ENCODE measurements at places on chromosomes 12 and 14.

- DNase-seq = no peak
Measured at GRCh38 chr12:28223025-28223554, 32.8 kb downstream of the CCDC91 start.

DNA sequence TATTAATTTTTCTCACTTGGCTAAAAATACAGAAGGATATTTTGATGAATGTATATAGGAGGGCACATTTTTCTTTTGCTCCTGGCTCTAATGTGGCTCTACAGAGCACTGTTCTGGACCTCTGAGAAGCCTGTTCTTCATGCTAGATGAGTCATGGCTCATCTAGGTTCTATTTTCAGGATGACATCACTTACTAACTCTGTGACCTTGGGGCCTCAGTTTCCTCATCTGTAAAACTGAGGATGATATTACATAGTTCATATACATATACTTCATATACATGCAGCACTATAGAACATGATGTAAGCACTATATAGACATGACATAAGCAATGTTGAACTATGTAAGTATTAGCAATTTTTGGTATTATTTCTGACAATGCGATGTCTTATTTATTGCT is 35.8 kb downstream of the SOCS2 start:
- no peak for DNase-seq

- DNase-seq = peak; percentile 1
Measured at GRCh38 chr12:118645219-118645618, 268.9 kb downstream of the SUDS3 start.

DNA sequence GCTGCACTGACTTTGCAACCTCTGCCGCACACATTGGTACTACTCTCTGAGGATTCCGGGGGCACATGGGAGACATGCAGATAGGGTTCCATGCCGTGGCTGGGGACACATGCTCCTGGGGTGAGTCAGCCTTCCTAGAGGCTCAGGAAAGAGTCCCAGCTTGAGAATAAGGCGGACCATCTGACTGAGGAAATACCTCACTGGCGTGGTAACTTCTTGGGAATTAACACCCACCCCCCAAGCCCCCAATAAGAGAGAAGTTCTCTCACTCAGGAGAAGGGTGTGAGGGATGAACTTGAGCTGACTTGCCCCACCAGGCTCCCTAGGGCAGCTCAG is 23.2 kb downstream of the PLXNC1 start:
- peak; percentile 83 for DNase-seq

DNA sequence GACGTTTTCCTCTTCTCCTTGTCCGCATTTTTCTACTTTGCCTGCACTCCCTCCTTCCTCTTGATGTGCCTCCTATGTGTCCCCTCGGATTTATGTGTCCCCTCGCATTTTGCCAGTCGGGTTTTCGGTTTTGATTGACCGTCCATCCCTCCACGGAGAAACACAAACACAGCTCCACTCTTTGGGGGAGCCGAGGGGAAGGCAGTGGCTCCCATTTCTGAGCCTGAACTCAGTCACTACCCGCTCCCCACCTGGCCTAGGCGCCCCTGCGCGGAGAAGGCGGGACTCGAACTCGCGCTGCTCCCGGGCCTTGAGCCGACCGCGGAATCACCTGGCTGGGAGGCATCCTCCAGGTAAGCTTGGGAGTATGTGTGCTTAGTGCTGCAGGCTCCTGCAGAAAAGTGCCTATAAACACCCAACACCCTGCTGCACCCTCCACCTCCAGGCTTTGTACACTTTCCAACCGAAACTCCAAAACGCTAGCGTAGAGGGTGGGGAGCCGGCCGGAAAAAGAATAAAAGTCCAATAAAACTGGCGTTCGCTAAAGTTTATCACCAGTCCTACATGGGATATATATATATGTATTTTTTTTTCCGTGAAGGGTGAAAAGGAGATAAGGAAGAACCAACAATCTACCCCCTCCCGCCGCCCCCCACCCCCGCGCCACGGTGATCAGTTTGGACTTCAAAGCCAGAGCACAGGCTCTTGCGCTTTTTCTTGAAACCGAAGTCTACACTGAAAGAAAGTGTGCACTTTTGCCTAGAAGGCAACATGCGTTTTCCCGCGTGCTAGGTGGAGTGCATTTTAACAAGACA is 3.3 kb upstream of the CCND2 start:
- DNase-seq = no peak

- DNase-seq = no peak
Measured at GRCh38 chr14:76951166-76951565, 77.3 kb downstream of the IRF2BPL start.

- DNase-seq = no peak
Measured at GRCh38 chr14:43005807-43006206, 1399.1 kb downstream of the LRFN5 start.

DNA sequence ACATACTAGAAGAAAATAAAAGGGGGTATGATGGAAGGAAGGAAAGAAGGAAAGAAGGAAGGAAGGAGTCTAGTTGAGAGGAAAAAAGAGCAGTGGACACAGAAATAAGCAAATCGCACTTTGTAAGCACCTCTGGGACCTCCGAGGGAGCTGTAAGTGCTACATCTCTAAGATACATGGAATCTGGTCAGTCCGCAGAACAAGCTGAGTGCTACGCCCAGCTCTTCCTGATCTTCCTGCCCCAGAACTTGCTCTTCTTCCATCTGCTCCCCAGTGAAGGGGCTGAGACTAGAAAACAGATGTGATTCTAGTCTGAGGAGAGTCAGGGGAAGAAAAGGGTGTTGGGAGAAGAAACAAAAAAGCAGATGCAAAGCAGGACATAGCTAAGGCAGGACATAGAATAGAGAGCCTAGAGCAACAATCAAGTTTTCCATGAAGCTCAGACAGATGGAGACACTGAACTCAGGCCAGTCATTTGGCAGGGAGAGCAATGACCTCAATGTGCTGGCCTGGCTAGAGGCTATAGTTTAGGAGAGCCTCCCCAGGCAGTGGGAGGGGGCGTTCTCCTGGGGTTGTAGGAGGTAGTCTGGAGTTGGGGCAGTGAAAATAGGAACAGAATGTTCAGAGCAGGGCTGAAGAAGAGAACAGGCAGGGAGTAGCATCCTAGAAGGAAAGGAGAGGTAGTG is 1.7 kb upstream of the MFAP5 start:
- no peak for DNase-seq

GRCh38 chr12:46446645-46447044 is 74.1 kb upstream of the SLC38A2 start:
- no peak for DNase-seq

- no peak for DNase-seq
Measured at GRCh38 chr12:131218026-131218922, 264.6 kb downstream of the ADGRD1 start.

DNA sequence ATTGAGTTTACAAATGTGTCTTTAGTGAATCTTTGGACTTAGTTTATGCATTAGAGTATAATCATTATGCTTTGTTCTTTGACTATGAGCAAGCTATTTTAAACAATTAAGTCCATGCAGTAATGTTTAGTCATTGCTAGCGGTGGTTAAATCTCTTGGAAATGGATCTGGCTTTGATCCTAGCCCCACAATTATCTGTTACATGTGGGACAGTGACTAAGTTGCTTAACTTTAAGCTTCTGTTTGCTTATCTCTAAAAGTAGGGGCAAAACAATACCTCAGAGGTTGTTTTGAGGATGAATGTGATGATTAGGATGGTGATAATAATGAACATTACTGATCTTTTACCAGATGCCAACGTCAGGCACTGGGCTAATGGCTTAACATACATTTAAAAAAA is 124.2 kb downstream of the NPAS3 start:
- DNase-seq = no peak

- peak; percentile 88 for DNase-seq
Measured at GRCh38 chr12:116864371-116865160, 16.7 kb downstream of the HRK start.

GRCh38 chr12:57845478-57846284 is 848 bp downstream of the CTDSP2 start:
- peak; percentile 54 for DNase-seq

- peak; percentile 22 for DNase-seq
Measured at GRCh38 chr14:32075672-32076277, 1.3 kb upstream of the ARHGAP5 start.

GRCh38 chr12:70936203-70936813 is 15.8 kb upstream of the PTPRR start:
- DNase-seq = no peak

- no peak for DNase-seq
Measured at GRCh38 chr12:2231011-2231595, 178.3 kb downstream of the CACNA1C start.

GRCh38 chr14:64580467-64580866 is 30.7 kb downstream of the PPP1R36 start:
- no peak for DNase-seq

DNA sequence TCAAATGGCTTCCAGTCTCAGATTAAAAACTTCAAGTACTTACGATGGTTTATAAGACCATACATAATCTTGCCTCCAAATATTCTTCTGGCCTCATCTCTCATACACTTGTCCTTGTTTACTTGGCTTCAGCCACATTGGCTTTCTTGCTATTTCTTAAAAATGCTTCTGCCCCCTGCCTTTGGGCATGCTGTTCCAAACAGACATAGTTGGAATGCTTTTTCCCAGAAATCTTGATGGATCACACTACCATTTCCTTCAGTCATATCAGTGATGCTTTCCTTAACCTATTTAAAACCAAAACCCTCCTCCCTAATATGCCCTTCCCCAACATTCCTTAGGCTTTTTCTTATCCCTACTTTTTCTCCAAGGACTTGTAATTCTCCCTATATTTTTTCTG is 74.4 kb upstream of the PAWR start:
- DNase-seq = no peak

DNA sequence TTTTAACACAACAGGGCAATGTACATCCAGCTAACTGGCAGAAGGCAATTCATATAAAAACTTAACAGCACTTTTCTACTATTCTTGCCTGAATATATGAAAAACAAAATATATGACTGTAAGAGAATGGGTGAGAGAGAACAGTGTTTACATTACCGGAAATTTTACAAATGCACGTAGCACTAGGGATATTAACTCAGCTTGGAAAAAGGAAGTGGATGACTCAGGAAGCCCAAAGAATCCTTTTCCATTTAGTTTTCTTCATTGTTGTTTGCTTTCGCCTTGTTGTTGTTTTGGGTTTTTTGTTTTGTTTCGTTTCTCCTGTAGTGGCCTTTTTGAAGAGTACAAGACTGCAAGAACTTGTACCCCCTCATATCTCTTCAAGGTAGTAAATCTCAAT is 295.5 kb downstream of the EGLN3 start:
- DNase-seq = peak; percentile 29

DNA sequence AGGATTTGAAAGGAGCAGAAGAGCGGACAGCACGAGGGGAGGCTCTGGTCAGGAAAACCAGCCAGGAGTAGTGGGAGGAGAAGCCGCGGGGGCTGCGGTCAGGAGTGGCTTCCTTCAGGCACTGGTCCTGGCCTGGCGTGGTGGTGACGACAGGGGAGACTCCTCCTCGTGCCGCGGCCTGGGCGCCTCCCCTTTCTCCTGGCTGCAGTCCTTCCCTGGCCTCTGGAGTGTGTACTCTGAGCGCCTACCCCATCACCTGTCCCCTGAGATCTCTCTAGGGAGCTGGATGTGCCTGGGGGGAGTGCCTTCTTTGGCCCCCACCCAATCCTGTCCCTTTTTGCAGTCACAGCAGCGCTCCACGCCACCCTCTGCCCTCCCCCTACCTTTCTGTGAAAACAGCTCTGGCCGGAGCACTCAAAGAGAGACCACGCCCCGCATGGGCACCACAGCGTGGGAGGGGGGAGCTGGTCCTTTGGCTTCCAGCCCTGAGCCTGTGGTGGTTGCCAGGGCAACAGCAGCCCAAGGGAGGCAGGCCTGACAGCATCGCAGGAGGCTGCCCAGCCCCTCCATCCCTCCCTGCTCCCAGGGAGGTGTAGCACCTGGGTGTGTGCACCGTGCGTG is 125.9 kb downstream of the CALM1 start:
- no peak for DNase-seq

- no peak for DNase-seq
Measured at GRCh38 chr14:57611555-57612075, 118.0 kb upstream of the CCDC198 start.

- DNase-seq = peak; percentile 79
Measured at GRCh38 chr12:53978477-53979356, 4.0 kb upstream of the HOTAIR start.

DNA sequence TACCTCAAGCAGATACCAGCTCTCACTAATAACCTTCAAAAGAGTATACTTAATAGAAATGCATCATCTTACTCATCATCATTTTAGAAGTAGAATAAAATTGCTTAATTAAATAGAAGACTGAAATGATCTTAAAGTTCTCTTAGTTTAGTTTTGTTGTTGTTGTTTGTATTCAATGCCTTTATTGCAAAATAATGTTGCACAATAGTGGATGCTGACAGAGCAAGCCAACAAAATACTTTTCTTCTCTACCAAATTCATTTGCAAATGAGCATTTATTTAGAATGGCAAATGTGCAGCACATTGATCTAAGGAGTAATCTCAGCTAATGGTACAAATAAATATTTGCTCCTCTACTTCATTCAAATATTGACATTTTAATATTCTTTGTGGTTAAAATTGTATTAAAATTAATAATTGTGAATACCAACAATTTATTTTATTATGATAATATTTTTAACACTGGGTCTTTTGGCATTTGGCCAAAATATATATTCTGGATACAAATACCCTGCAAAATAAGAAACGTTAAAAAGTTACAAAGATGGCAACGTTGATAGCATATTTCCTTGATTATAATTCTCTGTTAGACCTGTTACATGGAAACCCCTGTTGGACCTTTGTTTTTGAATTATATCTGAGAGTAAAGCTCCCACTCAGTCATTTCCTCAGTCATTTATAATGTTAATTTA is 496.1 kb downstream of the RERGL start:
- DNase-seq = no peak

DNA sequence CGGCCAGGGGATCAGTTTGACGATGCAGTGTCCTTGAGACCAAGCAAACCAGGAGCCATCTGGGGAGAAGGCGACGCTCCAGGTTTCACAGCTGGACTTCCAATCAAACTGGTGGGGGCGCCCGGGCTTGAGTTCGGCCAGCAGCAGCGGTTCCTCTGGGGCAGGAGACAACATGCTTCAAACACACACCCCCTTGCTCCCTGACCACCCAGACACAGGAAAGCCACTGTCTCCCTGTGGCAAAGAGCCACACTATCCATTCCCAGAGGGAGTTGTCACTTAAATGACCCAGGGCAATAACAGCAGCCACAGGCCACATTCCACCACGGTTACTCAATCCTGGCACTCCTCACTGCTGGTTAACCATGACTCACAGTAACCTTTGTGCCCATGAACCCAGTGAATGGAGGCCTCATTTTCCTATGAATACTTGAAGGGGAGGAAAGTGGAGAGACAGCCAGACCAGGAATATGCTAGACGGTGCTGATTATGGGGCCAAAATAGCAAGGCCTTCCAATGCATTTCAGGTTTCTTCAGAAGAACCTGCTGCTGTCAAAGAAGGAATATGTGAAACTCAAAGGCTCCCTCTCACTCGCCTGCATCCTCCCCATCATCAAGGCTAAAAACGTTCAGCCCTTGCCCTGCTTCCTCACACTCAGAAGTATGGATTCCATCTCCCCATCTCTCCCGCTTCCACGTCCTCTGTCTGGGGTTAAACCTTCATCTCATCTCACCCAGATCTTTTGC is 8.5 kb downstream of the WSB2 start:
- DNase-seq = peak; percentile 99

Data from EL (cell line).